ENCODE measurements at places on chromosomes 4 and X. TPM values are rescaled to one million over a fixed set of nuclear protein-coding genes. Genes with fewer than 3 reads are reported as not detected.

CT47B1 gene
- total RNA-seq: not detected

GRCh38 chr4:4443821-4444220 is 56.9 kb downstream of the NSG1 start:
- no peak for DNase-seq

TLL1 gene
- 9.8 TPM for total RNA-seq

- DNase-seq: no peak
Observed at GRCh38 chr4:147714575-147715401, 17.1 kb upstream of the ARHGAP10 start.

PACRGL gene
- total RNA-seq: 14.6 TPM

DNA sequence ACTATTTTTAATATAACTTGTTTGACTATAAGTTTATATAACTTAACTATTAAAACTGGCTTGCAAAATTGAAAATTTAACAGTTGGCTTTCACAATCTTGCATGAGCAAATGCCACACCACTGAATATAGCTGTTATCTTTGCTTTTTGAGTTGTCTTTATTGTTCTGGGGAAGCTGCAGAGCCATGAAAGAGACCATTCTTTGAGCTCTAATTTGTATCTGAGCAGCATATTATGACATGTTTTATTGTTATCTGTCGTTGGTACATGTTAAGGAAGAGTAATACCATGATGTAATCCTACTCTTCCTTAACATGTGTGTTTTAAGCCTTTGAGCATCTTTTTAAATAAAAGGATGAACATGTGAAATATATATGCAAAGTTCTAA is 97.1 kb upstream of the ANK2 start:
- no peak for DNase-seq

DNA sequence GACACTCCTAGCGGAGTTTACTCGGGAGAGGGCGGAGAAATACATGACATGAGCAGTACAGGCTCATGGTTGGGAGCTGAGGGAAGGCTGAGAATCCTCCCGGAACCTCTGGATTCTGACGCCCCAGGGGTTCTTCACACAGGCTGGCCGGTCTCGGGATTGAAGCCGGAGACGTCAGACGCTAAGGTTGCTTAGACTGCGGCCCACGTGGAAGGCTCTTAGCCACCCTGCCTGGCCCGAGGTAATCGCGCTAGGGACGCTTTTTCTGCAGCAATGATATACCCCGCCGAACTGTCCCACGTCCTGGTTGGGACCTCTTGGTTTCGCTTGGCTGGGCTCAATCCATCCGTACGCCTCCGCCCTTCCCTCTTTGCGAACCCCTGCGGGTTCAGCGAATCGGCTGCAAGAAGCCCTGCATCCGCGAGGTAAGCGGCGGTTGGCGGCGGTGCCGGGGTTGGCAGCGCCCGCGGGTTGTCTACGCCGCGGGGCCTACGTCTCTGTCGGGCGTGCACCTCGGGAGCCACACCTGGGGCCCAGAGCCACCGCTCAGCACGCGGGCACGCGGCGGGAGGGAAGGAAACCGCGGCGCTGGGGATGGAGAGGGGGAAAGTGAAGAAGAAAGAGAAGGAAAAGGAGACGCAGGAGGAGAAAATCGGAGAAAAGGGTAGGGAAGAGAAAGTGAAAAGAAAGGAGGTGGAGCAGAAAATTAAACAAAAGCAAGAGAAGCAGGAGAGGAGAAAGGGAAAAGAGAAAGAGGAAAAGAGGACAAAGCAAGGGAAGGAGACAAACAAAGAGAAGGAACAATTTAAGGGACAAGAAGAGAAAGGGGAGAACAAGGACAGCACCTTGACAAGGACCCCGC is at the start of gene ARL9:
Gene ARL9, plus strand, starts transcription at position 523 of the 862 bp plus-strand sequence. Its CDS starts 72 bp downstream, at position 595.
- peak; percentile 83 for DNase-seq

LONRF3 gene
- 3.1 TPM for total RNA-seq

DNA sequence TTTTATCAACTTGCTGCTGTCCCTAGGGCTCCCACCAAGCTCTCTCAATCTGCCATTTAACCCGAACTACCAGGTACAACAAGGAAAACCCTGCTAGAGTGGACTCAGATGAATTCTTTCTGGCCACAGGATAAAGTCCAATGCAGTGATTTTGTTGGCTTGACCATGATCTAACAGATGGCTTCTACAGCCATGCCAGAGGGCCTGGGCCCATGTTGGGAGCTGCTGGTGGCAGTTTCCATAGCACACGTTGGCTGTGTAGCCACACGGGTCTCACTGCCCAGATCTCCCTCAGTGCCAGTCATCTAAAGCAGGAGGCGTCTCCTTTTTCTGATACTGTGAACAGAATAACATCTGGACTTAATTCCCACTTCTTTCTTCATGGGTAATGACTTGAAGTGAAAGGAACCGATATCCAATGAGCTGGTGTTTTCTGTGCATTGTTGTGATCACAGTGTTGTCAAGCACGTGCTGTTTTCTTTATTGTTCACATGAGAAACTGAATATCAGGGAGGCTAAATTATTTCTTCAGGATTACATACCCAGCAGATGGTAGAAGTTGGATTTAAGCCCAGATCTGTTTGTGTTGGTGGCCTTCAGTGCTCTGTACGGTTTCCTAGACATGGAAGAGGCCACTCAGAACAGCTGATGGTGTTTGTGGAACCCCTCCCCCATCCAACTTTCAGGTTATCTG is 85.2 kb upstream of the CLCN4 start:
- DNase-seq: no peak

DNA sequence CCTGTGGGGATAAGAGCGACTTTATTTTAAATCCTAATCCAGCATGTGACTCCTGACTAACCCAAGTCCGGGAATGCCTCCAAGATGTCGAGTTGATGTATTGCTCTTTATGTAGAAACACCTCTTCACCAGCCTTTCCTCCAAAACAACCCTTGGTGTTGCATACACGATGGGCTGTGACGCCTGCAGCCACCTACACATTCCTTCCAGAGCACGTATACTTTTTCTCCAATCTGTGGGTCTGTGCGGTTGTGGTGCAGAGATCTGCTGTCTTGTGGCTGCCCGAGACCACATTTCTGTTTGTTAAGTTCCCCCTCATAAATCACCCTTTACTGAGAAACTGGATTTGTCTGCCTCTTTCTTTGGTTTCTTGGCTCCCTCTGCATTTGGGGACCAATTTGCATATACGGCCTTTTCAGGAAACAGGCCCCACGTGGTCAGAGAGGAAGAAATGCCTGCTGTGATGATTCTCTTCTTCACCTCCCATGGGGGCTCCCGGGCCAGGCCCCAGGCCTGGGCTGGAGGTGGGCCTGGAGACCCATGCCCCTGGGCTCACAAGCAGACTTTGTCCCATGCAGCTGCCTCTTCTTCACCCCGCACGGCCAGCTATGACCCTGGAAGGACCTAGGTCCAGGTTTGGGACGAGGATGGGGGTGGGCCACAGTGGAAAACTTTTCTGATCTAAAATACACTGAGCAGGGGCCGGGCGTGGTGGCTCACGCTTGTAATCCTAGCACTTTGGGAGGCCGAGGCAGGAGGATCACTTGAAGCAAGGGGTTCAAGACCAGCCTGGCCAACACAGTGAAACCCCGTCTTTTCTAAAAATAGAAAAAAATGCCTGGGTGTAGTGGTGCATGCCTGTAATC is 21.4 kb upstream of the AFAP1 start:
- DNase-seq: no peak

ARHGEF6 gene
- 14.2 TPM for total RNA-seq

DNA sequence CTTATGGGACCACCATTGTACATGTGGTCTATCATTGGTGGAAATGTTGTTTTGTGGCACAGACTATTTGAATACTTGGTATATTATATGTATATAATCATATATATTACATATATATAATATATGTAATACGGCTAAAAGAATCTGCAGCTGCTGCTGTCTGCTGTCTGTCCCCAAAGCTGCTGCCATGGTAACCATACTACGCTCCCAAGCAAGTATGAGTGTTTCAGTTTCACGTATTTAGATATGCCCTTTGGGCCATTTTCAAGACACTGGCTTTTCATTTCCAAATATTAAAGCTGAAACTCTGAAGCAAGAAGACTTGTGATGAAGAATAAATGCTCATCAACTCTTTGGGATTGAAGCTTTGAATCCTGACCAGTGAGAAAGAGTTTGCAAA is 42.0 kb upstream of the ARSJ start:
- DNase-seq: no peak

MAGEB18 gene
- total RNA-seq: not detected
